ENCODE measurements at places on chromosomes 16 and 17.
A peak's percentile ranks its signal among the peaks of the same experiment; 100 is the strongest.

- DNase-seq = no peak
Measured at GRCh38 chr16:12271006-12271405, 294.5 kb downstream of the SNX29 start.

DNA sequence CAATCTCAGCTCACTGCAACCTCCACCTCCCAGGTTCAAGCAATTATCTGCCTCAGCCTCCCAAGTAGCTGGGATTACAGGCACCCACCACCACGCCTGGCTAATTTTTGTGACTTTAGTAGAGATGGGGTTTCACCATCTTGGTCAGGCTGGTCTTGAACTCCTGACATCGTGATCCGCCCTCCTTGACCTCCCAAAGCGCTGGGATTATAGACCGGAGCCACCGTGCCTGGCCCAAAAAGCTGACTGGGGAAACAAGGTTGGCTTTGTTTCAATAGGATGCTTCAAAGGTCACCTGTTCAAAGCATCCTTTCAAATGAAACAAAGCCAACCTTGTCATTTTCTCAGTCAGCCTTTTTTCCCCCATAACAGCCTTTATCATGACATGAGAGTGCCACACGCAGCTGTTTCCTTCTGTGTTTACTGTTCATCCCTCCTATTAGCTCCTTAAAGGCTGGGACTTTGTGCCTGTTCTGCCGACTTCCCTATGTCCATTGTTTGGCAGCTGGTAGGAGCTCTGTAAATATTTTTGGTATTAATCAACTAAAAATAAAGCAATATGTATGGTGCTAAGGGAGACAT lies 51.1 kb downstream of the ADAMTS18 start:
- DNase-seq = no peak

DNA sequence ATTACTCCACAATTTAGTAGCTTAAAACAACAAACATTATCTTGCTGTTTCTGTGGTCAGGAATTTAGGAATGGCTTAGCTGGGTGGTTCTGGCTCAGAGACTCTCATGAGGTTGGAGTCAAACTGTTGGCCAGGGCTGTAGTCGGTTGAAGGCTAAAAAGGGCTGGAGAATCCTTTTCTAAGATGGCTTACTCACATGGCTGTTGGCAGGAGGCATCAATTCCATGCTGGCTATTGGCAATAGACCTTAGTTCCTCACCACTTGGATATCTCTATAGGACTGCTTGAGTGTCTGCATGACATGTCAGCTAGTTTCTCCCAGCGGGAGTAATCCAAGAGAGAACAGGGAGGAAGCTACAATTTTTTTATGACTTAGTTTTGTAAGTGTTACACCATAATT lies 6.6 kb upstream of the EFCAB13 start:
- no peak for DNase-seq

DNA sequence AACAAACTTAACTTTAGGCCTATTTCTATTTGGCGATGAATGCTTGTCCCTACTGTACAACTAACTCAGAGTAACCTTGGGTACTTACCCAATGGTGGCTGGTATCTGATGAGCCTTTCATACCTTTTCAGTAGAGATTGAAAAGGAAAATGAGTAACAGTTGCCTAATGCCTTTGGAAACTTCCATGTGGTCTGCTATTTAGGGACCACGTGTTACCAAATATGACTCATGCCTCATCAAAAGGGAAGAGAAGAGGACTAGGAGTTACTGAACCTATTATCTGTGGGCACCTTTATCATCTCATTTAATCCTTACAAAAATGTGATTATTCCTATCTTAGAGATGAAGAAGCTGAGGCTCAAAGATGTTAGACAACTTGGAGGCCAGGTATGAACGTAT lies 8.1 kb downstream of the MYOCD start:
- DNase-seq = no peak

- no peak for DNase-seq
Measured at GRCh38 chr17:66747578-66748275, 87.2 kb upstream of the CACNG5 start.

DNA sequence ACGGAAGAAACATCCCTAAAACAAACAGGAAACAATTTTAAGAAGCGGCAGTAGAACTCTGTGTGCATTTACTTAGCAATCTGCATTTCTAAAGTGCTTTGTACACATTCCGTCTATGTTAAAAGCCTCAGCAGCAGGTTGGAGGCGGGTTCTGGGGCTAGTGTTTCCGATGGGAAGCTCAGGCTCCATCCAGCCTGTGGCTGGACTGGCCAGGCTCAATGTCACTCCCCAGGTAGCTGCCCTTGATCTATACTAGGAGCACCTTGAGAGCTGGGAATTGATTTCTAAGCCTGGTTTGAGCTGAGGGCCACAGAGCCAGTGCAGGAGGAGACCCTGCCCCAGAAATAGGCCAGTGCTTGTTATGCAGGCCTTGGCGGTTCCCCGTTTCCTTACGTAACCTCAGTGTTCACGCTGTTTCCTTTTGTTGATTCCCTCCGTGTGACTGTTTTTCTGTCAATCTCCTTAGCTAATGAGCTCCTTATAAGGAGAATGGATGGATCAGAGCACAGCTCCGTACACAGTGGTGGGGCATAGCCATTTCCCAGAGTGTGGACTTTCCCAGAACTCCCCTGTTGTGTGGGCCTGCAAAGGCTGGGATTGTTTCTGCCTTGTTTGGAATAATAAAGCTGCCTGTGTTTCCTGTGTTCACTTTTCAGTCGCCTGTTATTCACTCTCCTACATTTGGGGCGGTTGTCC lies 21.4 kb downstream of the ADORA2B start:
- peak; percentile 21 for DNase-seq

GRCh38 chr17:43021741-43022512 lies at the start of gene VAT1:
VAT1 (minus strand) TSS chr17:43022385; CDS start chr17:43022322, 63 bp downstream.
- DNase-seq = no peak

- no peak for DNase-seq
Measured at GRCh38 chr16:66933776-66934137, 445 bp downstream of the CIAO2B start.

- DNase-seq = no peak
Measured at GRCh38 chr17:44389723-44390202, 314 bp upstream of the ITGA2B start.

DNA sequence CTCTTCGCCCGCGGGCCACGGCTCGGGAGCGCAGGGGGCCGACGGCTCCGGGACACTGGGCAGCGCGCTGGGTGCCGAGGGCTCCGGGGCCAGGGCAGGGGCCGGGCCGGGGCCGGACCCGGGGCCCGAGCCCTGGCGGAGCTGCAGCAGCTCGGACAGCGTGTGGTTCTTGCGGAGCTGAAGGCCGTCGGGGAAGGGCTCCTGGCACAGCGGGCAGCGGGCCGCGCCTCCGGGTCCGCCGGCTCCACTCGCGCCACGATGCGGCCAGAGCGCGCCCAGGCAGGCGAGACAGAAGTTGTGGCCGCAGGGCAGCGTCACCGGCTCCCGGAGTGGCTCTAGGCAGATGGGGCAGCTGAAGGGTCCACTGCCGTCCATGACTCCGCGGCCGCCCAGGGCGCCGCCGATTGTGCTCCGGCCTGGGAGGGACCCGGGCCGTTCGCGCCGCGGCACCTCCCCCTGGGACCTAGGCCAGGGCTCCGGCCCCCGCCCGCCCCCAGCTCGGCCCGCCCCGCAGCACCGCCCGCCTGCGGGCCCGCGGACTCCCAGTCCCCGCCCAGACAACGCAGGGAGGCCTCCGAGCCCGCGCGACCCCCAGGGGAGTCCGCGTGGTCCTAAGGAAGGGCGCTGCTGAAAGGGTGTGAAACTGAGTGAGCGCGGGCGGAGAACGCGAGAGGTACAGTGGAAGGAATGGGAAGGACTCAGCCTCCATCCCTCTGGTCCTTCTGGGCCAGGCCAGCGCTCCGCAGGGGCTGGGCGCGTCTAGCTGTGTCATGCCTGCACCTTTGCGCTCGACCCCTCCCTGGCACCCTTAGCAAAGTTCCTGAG lies at the start of gene TRIM47:
Gene TRIM47 (minus strand): TSS at position 408 of the 825 bp plus-strand sequence. CDS start 33 bp downstream, at position 375.
- no peak for DNase-seq

DNA sequence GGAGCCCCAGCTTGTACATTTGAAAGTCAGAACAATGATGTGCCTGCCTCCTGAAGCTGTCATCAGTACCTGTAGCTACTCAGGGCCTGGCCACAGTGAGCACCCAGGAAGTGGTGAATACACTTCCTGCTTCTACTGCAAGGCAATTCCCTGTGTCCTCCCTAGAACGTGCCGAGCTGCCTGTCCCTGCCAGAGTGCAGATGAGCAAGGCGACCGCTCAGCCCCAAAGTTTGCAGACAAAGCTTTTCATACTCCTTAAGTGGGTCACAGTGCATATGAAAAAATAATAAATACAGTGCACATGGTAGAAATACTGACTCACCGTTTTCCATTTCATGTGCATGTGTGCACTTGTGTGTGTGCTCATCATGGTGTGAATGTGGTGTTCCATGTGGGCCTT lies 77.3 kb downstream of the MPRIP start:
- no peak for DNase-seq

DNA sequence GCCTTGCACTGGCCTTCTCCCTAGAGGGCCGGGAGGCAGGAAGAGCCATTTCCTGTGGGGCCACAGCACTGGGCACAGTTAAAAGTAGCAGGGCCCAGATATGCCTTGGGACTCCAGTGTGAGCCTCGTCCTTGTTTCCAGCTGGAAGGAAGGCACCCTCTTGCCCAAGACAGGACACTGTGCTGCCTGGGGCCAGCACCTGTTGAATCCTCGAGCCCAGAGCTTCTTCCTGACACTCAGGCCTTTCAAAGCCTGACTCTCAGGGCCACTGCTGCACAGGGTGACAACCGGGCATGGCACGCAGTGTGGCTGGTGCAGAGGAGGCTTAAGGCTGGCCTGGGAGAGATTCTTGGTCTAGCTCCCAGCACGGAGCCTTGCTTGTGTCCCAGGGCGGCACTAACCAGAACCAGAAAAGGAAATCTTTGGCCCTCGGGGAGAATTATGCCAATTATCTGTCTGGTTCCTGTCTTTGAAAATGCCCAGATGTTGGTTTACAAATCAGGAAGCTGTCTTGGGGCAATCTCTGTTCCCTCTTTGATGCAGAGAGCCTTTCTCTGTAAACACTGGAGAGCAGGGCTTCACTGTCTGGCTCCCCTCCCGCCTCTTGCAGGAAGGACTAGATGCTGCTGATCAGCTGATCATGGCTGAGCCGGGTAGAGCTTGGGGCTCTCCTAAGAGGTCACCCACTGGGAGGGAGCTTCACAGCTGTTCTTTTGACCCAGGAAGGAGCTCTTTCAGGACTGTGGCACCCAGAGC lies 11.1 kb downstream of the LDHD start:
- DNase-seq = no peak

GRCh38 chr17:58153671-58154070 lies 5.5 kb downstream of the OR4D1 start:
- DNase-seq = no peak

DNA sequence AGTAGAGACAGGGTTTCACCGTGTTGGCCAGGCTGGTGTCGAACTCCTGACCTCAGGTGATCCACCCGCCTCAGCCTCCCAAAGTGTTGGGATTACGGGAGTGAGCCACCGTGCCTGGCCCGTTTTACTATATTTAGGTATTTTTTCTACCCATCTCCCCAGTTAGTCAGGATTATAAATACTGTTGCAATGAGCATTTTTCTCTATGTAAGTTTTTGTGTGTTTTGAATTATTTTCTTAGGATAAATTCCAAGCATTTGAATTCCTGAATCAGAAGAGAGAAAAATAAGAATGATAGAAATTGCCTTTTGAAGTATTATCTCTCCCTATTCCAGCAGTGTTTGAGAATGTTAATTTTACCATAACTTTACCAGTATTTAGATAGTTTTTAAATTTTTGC lies 36.6 kb downstream of the KIAA0513 start:
- no peak for DNase-seq

DNA sequence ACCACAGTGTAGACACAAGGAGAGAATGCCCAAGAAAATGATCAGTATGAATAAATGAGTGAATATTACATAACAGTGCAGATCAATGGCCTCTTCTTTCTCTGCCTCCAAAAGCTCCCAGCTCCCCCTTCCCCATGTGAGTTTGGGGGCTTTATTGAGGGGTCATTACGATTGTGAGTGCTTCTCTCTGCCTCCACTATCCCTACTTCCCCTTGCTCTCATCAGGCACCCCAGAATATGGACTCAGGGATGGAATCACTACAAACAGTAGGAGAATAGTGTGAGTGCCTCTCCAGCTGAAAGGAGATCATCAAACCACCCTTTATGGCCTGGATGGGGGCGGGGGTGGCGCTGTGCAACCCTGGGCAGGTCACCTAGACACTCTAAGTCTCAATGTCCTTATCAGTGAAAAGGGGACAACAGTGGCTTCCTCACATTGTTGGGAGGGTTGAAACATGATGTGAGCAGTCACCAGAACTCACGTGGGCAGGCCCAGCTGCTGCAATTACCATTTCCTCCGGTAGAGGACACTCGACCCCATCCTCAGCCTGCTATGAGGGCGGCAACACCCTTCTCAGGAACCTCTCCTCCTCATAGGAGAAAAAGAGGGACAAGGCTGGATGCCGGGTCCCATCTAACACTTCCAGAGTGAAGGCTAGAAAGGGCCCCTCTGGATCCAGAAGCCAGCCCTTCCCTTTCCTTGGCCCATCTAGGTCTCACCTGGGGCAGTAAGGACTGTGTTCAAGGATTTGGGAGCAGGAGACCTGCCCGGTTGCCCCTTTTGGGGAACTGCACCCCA lies 2.1 kb upstream of the EPOP start:
- peak; percentile 32 for DNase-seq

DNA sequence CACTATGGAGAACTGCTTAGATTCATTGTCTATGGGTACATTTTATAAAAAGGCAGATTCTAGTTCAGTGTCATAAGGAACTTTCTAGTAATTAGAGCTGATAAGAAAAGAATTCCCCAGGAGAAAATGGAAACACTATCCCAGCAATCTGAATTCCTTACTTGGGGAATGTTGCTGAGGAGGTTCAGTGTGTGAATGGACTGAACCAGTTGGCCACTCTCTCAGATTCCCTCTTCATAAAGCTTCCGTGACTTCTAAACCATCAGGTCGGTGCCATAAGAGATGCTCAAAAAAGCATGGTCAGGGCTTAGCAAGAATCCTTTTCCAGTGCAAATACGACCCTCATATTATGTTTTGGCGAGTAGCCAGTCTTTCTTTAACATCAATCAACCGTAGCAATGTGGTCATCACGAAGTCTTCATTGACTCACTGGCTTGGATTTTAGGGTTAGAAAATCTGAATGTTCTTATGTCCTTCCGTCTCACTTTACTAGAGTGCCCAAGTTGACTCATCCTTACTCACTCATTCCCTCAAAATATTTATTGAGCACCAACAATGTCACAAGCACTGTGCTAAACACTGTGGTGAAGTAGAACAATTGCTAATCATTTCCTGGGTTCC lies 102.7 kb upstream of the HLF start:
- DNase-seq = no peak

All from NCI-H187 treated with DMSO at 0.1 percent for 48 hours (cell line).